Sciatic nerve (tissue), 2 donors: ENCODE measurements at places on chromosomes 11 and 22. TPM values are rescaled to one million over a fixed set of nuclear protein-coding genes. Genes with fewer than 3 reads are reported as not detected.

The KCTD14 gene
- total RNA-seq, result 4.0 TPM

- no peak for DNase-seq
Observed at GRCh38 chr22:20464096-20464614, 26.5 kb upstream of the SCARF2 start.

DNA sequence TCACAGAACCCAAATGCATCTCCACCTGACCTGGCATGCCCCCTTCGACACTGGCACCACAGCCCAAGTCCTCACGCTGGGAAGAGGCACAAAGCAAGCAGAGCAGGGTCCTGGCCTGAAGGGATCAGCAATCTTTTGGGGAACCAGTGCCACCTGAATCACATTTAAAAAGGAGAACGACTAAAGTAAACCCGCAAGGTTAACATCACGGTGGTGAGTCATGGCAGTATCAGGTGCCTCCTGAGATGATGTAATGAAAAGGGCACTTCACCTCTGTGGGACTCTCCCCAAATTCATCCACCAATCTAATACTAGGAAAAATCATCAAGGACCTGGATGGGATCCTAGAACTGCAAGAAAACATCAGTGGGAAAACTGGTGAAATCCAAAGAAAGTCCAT is 44.9 kb downstream of the PACSIN2 start:
- no peak for DNase-seq

DNA sequence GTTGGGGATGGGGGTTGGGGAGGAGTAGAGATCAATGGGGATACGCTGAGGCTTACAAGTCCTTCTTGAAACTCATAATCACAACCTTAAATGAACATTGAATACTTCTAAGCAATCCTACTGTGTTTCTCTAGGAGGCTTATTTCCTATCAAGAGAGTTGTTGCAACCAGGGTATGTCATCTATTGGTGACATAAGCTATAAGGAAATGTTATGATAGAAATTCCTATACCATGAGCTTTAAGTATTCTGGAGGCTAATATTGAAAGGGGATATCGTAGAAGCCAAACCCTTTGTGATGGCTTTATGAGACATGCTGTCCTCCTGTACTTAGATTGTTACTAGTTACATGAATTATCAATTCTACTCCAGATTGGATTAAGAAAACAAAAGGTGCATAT is 72.9 kb downstream of the DKK3 start:
- DNase-seq, result no peak

GRCh38 chr11:129373489-129373953 is 2.1 kb upstream of the BARX2 start:
- DNase-seq, result no peak

The SMIM35 gene
- total RNA-seq, result not detected

DNA sequence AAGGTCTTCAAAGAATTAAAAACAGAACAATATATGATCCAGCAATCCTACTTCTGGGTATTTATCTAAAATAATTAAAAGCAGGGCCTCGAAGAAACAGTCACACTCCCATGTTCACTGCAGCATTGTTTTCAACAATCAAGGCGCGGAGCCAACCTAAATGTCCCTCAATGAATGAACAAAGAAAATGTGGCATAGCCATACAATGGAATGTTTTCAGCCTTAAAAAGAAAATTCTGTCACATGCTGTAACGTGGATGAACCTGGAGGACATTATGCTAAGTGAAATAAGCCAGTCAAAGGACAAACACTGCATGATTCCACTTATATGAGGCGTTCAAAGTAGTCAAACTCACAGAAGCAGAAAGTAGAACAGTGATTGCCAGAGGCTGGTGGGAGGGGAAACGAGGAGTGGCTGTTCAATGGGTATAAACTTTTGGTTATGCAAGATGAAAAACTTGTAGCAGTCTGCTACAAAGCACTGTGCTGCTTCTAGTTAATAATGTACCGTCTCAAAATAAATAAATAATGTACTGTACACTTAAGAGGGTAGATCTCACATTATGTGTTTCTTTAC is 41.2 kb downstream of the SNX19 start:
- no peak for DNase-seq

DNA sequence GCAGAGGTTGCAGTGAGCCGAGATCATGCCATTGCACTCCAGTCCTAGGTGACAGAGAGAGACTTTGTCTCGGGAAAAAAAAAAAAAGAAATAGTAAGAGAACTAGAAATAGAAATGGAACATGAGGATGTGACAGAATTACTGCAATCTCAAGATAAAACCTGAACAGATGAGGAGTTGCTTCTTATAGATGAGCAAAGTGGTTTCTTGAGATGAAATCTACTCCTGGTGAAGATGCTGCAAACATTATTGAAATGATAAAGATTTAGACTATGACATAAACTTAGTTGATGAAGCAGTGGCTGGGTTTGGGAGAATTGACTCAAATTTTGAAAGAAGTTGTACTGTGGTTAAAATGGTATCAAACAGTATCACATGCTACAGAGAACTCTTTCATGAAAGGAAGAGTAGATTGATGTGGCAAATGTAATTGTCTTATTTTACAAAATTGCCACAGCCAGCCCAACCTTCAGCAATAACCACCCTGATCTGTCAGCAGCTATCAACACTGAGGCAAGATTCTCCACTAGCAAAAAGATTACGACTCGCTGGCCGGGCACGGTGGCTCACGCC is 13.7 kb downstream of the XNDC1N start:
- DNase-seq, result no peak
